Activated CD4-positive, alpha-beta T cell treated with anti-CD3 and anti-CD28 coated beads, Interleukin-2, amount 10 ng/mL, durations not matched to agents 7 days and 5 days (primary cell): ENCODE measurements at places on chromosomes 4 and X.

DNA sequence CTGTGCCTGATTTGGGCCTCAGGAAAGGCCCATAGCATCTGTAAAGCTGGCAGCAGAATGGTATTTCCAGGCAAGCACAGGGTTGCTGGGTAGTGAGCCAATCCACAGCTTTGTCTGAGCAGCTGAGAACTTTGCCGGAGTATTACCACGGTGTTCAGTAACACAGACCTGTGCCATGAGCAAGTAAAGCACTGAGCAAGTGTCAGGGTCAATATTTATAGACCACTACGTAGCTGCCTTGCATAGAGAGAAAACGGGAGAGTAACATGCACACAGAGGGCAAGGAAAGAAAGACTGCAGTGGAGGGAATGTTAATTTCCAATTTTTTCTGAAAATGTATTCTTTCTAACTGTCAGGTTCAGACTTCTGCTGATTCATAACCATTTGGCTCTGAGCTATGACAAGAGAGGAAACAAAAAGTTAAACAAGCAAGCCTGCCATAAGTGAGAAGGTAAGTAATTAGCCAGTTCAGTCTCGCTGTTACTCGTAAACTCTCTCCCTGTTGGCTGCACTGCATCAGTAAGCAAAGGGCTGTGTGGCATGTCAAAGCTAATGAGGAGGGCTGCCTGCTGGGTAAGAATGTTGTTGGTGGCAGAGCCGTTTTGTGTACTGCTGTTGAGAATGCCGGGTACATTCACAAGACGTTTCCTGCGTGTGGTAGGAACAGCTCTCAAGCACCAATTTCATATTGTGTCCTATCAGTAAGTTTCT lies 238.1 kb downstream of the BMPR1B start:
- DNase-seq, result no peak

DNA sequence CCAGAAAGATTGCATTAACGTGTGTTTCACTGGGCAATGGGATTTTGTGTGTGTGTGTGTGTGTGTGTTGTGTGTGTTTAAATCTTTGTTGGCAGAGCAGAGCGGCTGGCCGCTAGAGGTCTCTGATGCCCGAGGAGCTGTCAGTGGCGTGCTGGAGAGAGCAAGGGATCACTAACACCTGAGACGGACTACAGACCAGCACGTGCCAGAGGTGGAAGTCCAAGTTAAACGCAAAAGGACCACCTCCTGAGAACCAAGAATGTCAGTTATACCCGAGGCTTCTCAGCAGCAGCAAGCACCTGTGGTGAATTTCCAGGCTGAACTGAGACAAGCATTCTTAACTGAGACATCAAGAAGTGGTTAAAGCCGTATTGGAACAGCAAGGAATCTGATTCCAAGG lies 9.0 kb upstream of the SLC25A14 start:
- peak; percentile 41 for DNase-seq

GRCh38 chrX:38890326-38890725 lies 89.1 kb downstream of the MID1IP1 start:
- no peak for DNase-seq

- no peak for DNase-seq
Observed at GRCh38 chr4:177460460-177460859, 18.2 kb upstream of the AGA start.

GRCh38 chr4:103934178-103934789 lies 214.5 kb upstream of the TACR3 start:
- peak; percentile 25 for DNase-seq

- no peak for DNase-seq
Observed at GRCh38 chr4:114077610-114078009, 98.2 kb upstream of the ARSJ start.
